ENCODE measurements at places on chromosomes 12 and 14. TPM values are rescaled to one million over a fixed set of nuclear protein-coding genes. Genes with fewer than 3 reads are reported as not detected.

AMDHD1 gene
- 1.6 TPM for total RNA-seq

BEGAIN gene
- not detected for total RNA-seq

GRCh38 chr12:104662908-104663307, 206.2 kb downstream of the CHST11 start:
- DNase-seq, result no peak

DNA sequence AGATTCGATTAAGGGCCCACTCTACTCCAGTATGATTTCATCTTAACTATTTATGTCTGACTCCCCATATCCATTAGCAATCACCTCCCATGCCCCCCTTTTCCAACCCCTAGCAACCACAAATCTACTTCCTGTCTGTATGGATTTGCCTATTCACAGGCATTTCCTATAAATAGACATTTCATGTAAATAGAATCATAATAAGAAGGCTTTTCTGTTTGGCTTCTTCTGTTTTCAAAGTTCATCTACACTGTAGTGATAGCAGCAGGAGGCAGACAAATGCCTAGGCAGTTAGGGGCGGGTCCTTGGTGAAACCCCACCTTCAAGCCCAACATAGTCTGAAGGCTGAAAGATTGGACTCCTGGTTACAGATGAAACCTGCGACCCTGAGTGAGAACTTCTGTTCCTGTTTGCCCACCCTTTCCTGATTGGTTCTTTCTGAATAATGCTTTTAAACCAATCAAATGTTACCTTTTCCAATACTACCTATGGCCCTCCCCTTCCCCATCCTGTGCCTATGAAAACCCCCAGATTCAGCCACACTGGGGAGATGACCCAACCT, 62.1 kb upstream of the HECTD1 start:
- DNase-seq, result no peak

- DNase-seq, result no peak
Measured at GRCh38 chr12:25382311-25383106, 131.8 kb upstream of the KRAS start.

DNA sequence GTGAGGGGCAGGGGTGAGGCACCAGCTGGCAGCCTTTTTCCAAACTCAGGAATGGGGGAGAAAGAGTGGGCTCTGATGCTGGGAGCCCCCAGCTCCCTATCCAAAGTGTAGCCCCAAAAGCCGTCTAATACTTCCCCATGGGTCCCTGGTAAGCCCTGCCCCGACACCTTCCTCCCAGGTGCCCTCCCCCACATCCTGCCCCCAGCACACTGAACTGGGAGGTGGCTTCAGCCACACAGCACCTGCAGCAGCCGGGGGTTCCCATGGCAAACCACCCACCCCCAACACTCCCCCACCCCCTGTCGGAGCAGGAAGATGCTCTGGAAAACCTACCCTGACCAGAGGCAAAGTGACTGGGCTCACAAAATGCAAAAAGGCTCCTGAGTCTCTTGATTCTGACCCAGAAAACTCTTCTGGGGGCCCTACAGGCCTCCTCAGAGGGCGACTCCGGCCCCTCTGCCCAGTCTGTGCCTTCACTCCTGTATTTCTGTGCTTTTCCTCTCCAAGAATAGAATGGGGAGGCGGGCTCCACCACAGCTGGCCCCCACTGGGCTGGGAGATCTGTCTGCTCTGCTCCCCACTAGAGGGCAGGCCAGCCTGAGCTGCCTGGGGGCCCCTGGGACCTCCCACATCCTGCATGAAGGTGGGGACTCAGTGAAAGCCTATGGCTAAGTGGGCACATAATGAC, 81.6 kb downstream of the ITPK1 start:
- no peak for DNase-seq

DNA sequence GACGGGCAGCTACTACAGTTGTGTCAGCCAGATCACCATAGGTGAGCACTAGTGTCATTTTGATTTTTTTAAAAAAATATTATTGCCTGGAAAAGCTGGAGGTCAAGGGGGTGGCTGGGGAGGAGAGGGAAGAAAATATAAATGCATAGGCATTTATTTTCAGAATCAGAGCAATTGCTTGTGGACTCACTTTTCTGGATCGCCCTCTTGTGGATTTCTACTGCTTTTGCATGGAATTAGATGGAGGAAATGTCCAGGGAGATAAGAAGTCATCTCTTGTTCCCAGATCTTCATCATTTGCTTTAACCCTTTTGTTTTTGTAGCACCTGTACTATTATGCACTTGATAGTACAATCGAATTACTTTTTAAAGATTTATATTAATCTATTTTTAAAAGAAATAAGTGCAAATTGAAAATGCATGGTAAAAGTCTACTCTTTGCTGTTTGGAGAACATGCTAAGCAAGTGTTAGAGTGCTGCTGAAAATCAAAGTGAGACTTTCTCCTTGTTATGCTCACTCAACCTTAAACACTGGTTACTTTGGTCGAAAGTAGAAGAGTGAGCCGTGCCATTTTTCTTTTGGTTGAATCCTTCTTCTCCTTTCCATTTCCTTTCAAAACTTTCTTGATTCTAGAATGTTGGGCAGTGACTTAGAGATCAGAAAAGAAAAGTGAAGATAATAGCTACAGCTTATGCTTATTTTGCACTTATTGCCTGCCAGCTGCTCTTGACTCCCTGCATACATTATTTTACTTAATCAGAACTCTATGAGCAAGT, 60.6 kb upstream of the ANO4 start:
- DNase-seq, result peak; percentile 19

DNA sequence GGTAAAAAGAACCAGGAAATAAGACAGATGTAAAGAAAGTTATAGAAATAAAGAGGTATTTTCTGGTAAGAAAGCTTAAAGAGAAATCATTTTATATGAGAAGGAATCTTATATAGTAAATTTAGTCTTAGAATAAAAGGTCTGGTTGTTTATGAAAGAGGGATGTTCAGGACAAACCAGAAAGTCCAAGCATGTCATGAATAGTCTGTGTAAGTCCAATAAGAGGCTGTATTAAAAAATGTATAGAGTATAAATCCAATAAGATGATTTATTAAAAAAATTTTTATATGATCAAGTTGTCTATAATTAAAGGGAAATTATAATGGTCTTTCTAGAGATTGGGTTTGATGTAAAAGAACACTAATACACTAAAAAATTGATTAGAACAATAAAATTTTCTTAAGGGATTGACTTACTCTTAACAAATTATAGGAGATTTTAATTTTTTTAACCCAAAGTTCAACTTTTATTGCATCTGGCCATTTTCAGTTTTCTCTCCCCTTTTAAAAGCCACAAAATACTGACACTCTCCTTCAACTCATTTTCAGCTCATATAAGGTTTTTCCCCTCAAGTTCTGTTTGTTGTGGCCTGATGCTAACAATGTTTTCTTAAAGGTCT, 35.1 kb downstream of the ST8SIA1 start:
- peak; percentile 36 for DNase-seq

DNA sequence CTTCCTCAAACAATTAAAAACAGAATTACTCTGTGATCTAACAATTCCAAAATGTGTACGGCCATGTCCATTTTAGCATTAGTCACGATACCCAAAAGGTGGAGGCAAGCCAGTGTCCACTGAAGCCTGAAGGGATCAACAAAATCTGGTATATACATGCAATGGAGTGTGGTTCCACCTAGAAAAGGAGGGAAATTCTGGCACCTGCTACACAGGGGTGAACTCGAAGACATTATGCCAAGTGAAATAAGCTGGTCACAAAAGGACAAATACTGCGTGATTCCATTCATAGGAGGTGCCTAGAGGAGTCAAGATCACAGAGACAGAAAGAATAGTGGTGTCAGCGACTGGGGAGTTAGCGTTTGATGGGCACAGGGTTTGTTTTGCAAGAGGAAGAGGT, 331.4 kb downstream of the MED13L start:
- no peak for DNase-seq

DNA sequence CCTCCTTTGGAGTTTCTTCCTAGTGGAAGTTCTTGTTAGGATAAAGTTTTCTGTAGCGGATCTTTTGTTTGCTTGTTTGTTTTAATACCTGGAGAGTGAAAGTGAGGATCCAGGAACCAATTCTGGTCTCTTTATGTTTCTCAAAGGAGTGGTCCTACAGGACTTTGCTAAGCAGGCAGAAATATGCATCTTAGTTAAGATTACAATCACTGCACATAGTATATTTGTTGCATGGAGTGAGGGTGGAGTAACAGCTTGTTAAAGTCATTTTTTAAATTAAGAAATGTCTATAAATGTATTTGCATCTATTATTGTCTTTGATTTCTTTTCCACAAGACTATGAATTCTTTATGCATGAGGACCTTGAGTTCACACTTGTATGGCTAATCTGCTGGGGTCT, 76.7 kb downstream of the DRAM1 start:
- DNase-seq, result no peak

GRCh38 chr14:64118892-64119291, 175.3 kb downstream of the ESR2 start:
- no peak for DNase-seq

All from RPMI7951 (cell line).